Activated CD8-positive, alpha-beta memory T cell treated with anti-CD3 and anti-CD28 coated beads for 4 hours (primary cell): ENCODE measurements at places on chromosomes 13 and 19.

- DNase-seq: no peak
Measured at GRCh38 chr13:98796191-98796590, 43.7 kb upstream of the SLC15A1 start.

GRCh38 chr19:50703915-50704796 is 15.4 kb downstream of the SHANK1 start:
- DNase-seq: no peak

DNA sequence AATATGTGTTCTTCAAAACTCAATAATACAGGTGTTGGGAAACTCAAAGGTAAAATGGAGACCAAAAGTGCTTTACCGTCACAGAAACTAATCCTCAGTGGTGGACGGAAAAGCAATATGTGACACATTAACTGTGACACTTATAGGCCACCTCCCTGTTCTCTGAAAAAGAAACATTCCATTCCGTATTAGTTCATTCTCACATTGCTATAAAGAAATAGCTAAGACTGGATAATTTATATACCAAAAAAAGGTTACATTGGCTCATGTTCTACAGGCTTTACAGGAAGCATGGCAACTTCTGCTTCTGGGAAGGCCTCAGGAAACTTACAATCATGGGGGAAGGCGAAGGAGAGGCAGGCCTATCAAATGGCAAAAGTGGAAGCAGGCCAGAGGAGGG is 435.3 kb upstream of the HTR2A start:
- DNase-seq: no peak

- DNase-seq: no peak
Measured at GRCh38 chr19:38836983-38837626, 5.5 kb upstream of the ECH1 start.

DNA sequence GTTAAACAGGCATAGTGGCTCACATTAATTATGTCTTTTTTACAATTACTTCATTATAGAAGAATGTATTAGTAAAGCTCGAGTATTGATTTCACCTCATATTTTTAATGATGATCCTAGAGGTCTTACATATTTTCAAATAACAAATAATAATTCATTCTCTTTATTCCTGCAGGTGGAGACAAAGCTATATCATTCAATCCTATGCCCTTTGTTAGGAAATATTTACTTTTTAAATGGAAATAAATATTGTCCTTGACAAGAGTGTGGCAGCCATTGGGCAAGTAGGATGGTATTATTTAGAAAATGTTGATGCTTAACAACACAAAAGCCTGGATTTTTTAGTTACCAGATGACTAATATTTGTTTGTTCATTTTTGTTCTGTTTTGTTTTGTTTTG is 127.6 kb downstream of the COG6 start:
- DNase-seq: no peak
